ENCODE measurements at places on chromosomes 5 and 9. TPM values are rescaled to one million over a fixed set of nuclear protein-coding genes. Genes with fewer than 3 reads are reported as not detected.

DNA sequence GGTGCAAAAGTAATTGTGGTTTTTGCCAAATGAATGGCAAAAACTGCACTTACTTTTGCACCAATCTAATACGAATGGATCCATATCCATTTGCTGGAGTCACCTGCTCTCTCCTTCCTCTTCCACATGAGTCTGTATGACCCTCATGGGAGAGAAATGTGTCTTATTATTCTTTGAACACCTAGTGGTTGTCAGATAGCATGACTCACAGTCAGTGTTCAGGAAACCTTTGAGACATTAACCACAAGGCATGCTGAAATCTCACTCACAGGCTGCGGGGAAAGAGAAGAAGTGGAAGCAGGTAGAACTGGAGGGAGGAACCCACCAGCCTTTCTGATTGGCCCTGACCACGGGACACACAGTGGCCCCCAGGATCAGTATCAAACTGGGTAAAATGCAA, 222.8 kb upstream of the KLF4 start:
- no peak for DNase-seq

CCL27 gene
- polyA plus RNA-seq, result 0.51 TPM

DNA sequence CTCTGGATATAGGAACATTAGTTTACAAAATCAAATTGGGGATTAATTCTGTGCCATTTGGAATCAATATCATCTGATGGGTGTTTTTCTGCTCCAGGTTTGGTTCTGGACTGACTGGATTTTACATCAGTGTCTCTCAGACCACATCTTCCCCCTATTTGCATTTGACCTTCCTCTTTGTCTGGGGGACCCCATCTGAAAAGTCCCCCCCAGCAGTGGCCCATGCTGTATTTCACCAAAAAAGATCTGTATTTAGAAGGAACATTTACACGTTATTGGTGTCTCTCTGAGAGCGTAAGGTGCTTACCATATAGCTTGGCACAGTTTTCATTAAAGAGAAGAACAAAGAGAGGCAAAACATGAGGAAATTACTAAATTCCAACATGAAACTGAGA, 215.6 kb upstream of the CLINT1 start:
- no peak for DNase-seq

DNA sequence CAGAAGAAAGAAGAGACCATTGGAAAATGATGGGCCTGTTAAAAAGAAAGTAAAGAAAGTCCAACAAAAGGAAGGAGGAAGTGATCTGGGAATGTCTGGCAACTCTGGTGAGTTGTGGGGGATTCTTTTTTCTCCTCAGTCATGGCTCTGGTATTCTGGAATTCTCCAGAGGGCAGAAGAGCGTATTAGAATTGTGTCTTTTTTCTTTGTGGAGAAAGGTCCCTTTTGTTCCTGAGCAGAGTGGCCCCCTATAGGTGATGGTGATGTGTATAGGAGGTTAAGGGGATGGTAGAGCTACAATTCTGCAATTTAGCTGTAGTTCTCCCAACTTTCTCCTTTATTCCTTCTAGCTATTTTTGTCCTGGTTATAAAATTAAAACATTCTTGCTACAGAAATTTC, 1.6 kb upstream of the DHFR start:
- DNase-seq, result no peak

GRCh38 chr9:117720066-117720465, 15.9 kb downstream of the TLR4 start:
- DNase-seq, result no peak

NUTM2G gene
- 0.82 TPM for polyA plus RNA-seq

LMX1B gene
- polyA plus RNA-seq, result 0.80 TPM

Measured in forelimb muscle (tissue), 1 donor.